NCI-H1930 (cell line): ENCODE measurements at places on chromosomes 6 and 20.

- DNase-seq, result peak; percentile 3
These were observed 186.1 kb downstream of the UNC5CL start for GRCh38 chr6:40852779-40853373.

- DNase-seq, result no peak
These were observed 33.1 kb upstream of the KCNB1 start for GRCh38 chr20:49515586-49515985.

DNA sequence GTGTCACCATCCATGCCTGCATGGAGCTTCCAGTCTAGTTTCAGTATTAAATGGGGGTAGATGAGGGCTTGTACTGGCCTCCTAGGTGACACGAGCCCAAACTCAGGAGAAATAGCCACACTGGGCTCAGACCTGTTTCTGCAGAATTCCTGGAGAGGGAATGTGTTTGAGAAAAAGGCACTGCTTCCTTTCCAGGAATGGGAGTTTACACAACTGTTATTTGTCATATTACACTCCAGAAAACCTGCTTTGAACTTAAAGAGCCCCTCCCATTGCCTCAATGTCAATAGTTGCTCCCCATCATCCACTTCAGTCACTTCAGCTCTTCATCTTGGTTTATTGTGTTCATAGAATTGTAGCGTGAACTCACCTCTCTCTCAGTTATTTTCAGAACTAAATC, 151.5 kb downstream of the CFAP61 start:
- DNase-seq, result no peak

DNA sequence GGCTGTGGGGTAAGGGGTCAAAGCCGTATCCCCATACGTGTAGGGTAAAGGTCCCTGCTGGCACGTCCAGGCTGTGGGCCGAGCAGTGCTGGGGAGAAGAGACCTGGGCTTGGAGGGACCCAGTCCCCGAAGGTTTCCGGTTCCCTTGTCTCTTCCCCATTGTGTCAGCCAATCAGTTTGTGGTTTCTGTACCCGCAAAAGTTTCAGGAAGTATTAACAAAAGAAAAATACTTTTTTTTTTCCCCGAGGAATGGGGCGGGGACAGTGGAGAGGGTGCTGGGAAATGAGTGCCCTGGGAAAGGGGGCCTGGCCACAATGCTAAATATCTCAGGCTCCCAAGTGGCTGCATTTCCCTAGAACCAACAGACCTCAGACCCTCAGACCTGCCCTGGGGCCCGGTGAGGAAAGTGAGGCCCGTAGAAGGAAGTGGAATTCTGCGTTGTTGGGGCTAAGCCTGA, 15.2 kb upstream of the AMD1 start:
- no peak for DNase-seq
